Femur (tissue), 1 donor: ENCODE measurements at places on chromosomes 6 and 20.

- DNase-seq = peak; percentile 43
These were observed 11.6 kb downstream of the LAMA5 start for GRCh38 chr20:62355516-62355877.

- DNase-seq = no peak
These were observed 71.4 kb upstream of the PREP start for GRCh38 chr6:105474234-105474633.

DNA sequence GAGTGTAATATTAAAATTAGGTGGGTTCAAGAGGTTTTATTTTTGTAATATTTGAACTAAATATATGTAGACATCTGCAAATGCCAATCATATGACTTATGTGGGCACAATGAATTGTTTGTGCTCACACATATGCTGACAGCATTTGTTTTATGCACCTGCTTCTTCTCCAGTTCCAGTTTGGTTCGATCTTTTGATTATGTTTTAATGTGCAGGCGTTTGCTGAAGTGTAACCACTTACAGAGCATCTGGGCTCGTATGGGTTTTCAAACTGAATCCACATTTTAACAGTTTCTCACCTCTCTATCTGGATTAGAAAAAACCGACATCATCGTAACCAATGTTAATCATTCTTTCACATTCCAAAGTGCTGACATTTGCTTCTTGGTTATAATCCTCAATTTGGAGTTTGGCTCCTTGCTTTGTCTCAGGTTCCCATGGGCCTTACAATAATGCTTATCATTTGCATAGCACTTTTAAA, 129.1 kb upstream of the SPACA1 start:
- no peak for DNase-seq

DNA sequence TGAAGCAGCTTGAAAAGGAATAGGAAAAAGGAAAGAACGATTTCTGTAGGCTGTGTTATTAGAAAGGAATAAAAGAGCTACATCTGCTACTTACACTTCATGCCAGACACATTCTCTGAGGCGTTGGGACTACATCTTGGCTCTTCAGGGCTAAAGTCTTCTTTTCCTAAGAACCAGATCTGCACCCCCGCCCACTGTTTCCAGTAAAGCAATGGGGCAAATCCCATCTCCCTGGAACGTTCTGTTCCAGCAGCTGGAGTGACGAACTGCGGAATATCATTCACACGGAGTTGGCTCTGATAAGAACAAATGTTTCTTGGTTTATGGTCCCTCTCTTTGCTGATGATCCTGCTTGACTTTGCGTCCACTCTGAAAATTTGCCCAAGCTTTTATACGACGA, 26.9 kb downstream of the FAM50B start:
- DNase-seq = no peak

DNA sequence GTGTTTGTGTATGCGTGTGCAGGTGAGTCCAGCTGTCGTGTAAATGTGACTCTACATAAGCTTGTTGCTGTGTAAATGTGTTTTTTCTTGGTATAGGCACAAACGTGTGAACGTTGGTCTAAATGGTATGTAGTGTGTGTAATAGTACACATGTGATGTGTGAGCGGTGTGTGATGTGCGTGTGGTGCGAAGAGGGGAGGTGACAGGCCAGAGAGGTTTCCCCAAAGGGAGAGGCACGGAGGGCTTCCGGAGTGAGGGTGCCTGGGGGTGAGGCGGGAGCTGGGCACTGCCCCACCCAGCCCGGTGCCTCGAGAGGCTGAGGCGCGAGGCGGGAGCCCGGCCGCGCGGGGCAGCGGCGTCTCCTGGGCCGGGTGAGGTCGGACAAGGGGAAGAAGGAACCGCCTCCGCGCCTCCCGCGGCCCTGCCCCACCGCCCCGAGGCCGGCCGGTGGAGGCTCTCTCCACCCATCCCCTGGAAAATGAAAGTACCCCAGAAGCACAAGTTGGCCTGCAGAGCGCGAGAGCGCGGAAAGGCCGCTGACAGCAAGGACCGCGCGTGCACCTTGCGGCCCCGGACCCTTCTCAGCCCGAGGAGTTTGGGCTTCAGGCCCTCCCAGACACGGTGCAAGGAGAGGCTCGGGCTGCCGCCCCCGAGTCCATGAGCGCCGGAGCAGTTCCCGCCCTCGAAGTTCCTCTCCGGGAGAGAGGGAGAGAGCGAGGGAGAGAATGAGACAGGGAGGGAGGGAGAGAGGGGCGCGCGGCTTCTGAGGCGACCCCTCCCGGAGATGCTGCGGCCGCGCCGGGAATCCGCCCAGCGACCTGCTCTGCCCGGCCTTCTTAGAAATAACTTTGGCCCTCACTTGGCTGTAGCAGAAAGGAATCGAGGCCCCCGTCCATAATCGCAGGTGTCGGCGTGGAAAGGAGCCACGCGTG, 43.2 kb upstream of the OSTM1 start:
- peak; percentile 43 for DNase-seq

- DNase-seq = peak; percentile 58
These were observed 45.3 kb downstream of the SMLR1 start for GRCh38 chr6:130872250-130873095.

DNA sequence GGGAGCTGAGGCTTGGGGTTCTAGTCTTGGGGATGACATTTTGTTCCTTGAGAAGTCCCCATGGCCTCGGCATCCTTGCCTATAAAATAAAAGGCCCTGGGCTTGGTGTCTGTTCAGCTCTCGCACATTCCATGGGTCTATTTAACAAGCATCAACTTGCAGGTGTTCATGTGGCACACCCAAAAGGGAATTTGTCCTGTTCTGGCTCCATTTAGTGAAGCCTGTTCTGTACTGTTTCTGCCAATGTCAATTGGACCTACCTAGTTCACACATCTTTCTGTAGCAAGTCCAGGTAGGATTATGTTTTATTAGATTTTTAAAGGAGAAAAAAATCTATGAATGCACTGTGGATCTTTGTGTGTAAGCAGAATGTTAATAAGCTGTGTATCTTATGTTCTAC, 262.0 kb downstream of the HIVEP2 start:
- no peak for DNase-seq

GRCh38 chr6:14804001-14804784, 441.7 kb upstream of the JARID2 start:
- no peak for DNase-seq

GRCh38 chr6:144178323-144178722, 28.0 kb downstream of the STX11 start:
- no peak for DNase-seq

GRCh38 chr6:136474241-136474640, 76.0 kb downstream of the MAP7 start:
- no peak for DNase-seq
